ENCODE measurements at places on chromosomes 13 and 19.

GRCh38 chr13:112940236-112940635 lies 28.8 kb upstream of the MCF2L start:
- DNase-seq, result peak; percentile 72

GRCh38 chr19:2992958-2993357 lies 15.6 kb downstream of the TLE6 start:
- DNase-seq, result no peak

DNA sequence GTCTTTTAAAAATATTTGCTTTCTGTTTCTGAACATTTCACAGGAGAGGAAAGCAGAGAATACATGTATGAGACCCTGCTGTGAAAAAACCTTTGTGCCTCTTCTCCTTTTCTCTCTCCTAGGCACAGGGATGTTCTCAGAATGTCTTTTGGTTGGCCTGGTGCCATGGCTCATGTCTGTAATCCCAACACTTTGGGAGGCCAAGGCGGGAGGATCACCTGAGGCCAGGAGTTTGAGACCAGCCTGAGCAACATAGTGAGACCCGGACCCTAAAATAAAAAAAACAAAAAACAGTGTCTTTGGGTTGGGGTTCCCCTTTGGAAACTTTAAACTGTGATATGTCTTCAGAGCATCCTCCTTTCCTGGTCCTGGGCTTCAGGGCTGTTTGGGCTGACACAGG lies 1.5 kb downstream of the ZNF627 start:
- DNase-seq, result no peak

- DNase-seq, result no peak
Observed at GRCh38 chr13:109451726-109452125, 334.7 kb downstream of the IRS2 start.

DNA sequence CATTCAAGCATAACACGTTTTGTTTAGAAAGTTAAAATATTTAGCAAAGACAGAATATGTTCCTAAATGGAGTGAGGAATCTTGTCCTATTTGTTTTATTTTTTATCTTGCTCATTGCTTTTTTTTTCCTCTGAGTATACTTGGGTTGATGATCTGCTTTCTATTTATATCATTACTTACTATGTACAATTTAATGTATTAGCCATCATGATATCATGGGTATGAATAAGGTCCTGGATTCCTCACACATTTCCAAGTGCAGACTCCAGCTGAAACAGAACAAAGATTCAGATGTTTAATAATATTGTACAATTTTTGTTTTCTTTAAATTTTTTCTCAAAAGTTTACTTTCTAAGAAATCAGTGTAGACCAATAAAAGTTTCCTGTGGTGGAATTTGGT lies 388.2 kb downstream of the GPC6 start:
- DNase-seq, result no peak

DNA sequence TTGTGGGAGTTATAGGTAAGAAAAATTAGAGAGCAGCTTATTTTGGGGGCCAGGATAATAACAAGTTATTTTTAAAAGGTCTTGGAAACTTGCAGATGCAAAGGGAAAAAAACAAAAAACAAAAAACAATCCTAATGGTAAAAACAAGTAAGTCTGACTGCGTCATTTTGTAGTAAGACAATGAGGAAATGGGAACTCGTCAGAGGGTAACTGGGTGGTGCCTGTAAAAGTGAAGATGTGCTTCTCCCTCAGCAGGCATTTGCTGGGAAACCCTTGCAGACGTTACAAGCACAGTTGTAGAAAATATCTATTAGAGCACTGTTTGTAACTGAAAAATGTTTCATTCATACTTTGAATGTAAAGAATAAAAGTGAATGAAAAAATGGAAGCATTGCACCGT lies 2.2 kb upstream of the TNFSF13B start:
- DNase-seq, result no peak

- DNase-seq, result no peak
Observed at GRCh38 chr13:100954430-100955305, 280.1 kb upstream of the TMTC4 start.

GRCh38 chr19:5985098-5985783 lies 7.3 kb upstream of the RANBP3 start:
- no peak for DNase-seq

- no peak for DNase-seq
Observed at GRCh38 chr13:97921176-97921816, 32.2 kb upstream of the IPO5 start.

GRCh38 chr13:75445717-75446499 lies 36.1 kb downstream of the TBC1D4 start:
- no peak for DNase-seq

- no peak for DNase-seq
Observed at GRCh38 chr19:3462991-3463713, 17.2 kb downstream of the SMIM24 start.

- no peak for DNase-seq
Observed at GRCh38 chr13:29125191-29125933, 305.2 kb downstream of the MTUS2 start.

DNA sequence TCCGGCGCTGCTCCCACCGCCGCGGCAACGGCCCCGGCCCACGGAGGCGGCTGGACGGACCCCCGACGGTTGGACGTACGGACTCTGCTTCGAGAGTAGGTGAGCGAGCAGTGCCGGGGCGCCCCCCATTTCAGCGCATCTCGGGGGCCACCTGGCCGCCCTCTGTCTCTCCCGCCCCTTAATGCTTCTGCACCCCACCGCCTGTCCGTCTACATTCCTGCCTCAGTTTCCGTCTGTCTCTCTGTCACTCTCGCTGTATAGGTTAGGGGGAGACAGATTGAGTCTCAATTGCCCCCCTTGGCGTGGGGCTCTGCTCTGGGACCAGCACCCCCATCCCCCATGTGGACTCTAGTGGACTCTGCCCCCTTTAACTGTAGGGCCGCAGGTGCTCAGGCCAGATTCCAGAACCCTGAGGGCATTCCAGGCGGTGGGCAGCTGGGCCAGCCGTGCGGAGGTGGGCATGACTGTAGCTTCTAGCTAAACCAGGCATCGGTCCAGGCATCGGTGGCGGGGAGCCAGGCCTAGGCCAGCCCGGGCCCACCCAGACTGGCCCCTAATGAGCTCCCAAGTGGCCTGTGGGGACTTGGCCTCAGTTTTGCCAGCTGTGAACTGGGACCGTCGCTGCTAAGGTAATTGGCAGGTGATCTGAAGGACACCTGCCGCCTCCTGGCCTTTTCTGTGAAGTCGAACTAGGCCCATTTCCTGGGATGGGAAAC lies 373 bp downstream of the TNFAIP8L1 start:
- no peak for DNase-seq

DNA sequence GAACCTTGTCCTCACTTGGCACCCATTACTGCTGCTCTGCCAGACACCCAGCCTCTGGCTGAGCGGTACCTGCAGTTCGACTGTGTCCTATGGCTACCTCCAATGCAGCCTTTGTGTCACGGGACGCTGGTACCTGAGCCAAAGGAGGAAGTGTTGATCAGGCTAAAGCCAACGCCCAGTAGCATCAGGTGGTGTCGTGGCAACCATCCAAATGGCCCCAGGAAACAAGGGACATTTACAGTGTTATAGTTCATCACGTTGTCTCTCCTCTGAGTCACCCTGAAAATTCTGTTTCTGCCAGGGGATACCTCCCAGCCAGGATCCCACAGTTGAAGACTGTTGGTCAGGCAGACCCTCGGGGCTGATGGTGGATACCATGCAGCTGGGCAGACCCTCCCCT lies 10.1 kb downstream of the RHPN2 start:
- no peak for DNase-seq

- DNase-seq, result no peak
Observed at GRCh38 chr19:2365201-2365970, 5.3 kb downstream of the TMPRSS9 start.

DNA sequence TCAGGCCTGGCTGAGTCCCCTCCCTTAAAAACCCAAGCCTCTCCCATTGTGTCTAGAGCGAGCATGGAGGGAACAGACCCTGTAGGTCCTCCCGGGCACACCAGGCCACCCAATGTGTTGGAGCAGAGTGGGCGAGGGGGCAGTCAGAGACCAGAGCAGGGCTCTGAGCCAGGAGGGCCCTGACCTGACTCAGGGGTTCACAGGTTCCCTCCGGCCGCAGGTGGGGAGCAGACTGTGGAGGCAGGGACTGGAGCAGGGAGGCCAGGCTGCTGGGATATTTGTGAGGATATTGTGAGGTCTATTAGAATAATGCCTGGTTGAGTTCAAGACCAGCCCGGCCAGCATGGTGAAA lies 1.6 kb upstream of the TYROBP start:
- DNase-seq, result no peak

DNA sequence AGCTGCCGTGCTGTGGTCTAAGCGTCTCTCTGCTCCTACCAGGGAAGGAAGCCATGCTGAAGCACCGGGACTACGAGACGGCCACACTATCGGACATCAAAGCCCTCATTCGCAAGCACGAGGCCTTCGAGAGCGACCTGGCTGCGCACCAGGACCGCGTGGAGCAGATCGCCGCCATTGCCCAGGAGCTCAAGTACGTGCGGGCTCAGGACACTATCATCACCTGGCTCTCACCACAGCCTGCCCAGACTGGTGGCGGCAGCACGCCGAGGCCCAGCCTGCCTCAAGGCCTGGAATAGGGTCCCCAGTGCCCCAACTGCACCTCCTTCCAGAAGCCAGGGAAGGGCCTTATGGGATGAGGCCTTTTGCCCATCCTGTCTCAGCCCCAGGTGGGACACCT lies 22.8 kb downstream of the CAPN12 start:
- no peak for DNase-seq

DNA sequence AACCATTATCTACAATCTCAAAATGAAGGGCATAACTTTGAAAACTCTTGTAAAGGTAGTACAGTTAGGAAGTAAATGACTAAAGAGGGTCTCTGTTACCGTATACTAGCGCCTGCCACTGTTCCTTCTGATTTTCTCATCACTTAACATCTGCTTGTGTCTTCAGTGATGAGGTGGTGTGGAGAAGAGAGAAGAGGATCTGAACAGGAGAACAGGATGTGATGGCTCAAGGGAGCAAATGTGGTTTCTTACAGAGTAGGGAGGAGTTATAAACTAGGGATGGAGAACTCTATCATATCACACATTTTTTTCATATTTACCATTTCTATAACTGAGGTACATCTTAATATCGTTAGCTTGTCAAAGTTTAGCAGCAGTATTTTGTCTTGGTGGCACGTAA lies 1.1 kb downstream of the KCTD4 start:
- no peak for DNase-seq

GRCh38 chr19:30540761-30541160 lies 168.6 kb downstream of the ZNF536 start:
- no peak for DNase-seq

DNA sequence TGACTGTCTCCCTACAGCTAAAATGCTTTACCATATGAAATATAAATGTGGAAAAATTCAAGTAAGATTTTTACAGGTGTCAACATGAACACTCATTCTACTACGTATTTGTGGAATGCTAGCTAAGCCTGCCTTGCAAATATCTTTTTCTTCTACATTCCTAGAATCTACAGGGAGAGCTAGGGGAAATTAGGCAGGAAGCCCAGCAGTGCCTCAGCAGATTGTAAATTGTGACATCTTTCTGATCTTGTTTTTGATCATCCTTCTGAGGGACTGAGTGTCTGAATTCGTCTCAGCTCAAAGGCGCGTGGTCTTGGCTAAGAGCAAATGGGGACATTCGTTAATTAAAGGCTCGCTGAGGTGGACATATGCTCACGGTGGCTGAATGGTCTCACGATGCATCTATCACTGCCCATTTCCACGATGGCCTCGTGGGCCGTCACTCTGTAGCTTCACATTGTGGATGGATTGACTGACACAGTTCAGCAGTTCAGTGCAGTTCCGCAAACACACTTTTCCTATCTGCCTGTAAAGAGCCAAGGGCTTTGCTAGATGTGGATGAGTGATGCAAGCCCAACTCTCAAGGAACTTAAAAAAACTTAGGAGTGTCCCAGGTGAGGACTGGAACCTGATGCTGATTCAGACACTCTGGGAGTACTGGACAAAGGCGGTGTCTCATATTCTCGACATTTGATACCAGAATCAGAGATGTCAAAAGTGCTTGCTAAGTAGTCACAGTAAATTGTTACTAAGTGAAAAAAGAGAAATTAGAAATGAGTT lies 562.5 kb downstream of the EFNB2 start:
- peak; percentile 6 for DNase-seq

- peak; percentile 60 for DNase-seq
Observed at GRCh38 chr19:1935484-1936208, 5.3 kb upstream of the CSNK1G2 start.

GRCh38 chr19:47473336-47473735 lies 1.6 kb upstream of the SLC8A2 start:
- DNase-seq, result no peak

DNA sequence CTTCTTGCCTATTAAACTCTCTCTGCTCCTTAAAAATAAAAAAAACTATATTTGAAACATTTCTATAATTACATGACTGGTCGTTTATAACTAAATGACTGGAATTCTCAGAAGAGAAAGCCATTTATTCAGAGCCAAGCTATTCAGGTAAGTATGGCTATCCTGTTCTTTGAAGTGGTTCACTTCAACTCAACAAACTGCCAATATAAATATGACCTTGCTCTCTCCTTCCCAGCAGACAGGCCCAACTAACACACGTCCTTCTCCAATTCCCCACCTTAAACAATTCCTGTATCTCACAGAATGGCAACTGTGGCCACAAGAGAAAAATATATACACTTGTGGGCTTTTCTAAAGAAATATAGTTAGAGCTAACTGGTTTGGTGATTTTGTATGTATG lies 153.9 kb downstream of the MIPEP start:
- no peak for DNase-seq

DNA sequence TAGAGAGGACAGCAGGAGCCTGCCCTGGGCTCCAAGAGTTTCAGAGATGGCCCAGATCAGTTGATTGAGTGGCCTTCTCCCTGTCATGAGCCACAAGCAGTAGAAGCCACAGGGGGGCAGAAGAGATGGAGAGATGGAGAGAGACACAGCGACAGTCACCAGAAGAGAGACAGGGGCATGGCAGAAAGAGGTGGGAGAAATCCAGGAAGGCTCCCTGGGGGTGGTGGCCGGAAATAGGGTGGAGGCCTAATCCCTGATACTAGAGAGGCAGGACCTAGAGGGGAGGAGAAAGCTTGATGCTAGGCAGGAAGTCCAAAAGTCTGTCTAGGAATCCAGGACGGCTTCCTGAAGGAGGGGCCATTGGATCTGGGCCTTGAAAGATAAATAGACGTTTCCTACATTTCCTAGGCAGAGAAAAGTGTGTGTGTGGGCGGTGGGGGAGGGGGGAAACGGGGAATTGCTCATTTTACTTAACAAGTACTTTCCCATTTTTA lies 9.6 kb upstream of the TPM4 start:
- no peak for DNase-seq

DNA sequence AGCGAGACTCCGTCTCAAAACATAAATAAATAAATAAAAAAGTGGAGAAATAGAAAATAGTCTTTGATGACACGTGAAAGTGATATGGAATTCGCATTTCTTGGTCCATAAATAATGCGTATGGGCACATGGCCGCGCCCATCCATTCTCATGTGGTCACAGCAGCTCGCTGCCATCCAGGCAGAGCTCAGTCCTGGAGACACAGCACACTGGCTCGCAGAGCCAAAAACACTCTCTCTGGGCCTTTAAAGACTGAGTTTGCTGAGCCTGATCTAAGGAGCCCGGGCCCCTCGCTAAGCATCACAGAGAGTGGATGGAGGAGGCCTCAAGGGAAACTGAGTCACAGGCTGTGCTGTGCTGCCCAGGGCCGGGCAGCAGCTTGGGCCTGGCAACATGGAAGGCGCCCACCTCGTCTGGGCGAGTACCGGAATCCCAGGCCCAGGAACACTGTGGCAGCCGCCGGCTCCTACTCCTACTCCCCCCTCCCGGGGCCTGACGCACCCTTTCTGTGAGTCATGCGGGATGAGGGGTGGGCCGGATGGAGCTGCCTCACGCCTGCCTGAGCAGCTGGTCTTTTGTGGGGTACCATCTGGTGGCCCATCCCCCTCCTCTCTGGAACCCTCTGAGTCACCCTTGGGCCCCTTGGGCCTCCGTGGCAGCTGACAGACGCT lies 28.9 kb upstream of the CACTIN start:
- DNase-seq, result peak; percentile 75

GRCh38 chr13:94342436-94343242 lies 136.8 kb downstream of the DCT start:
- DNase-seq, result no peak

Data from Ammon's horn (tissue), 1 donor.